Effector memory CD4-positive, alpha-beta T cell (primary cell): ENCODE measurements at places on chromosomes 7 and 10.

DNA sequence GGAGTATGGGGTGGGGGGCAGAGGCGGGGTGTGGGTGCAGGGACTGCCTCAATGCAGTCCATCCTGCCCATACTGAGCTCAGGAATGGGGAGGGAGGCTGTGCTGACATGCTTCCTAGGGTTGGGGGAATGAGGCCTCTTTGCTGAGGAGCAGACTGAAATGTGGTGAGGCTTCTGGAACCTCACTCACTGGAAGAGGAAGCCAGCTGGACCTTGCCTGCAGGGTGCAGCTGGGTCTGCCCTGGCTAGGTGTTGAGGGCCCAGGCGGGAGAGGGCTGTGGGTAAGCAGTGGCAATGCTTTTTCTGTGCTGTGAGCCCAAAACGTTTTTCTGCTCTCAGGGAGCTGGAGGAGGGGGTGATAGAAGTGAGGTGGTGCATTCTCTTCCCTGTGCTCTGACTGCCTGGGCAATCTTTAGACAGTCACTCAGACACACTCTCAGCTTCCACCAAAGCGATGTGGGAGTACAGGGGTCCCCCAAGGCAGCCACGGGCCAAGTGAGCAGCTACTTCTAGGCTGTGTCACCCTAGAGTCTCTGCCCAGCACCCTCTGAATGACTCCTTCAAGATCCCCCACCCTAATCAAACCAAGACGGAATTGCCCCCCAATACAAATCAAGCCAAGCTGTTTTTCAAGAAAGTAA is 41.1 kb upstream of the BMPR1A start:
- DNase-seq: no peak

- DNase-seq: no peak
Observed at GRCh38 chr10:70588859-70589570, 13.5 kb downstream of the PRF1 start.

DNA sequence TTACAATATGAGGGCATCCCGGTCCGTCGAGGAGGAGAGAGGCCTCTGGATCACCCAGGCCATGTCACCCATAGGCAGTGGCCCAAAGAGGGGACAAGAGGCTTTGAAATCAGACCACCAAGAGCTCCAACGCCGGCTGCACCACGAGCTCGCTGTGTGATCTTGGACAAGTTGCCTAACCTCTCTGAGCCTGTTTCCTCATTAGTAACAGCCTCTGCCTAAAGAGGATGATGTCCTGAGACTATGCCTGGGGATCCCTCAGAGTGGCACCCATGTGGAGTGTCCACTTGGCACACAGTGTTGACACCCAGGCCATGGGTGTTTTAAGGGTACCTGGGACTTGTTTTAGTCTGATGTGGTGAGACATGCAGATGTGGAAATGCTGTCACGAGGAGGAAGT is 50.8 kb downstream of the MICALL2 start:
- no peak for DNase-seq

DNA sequence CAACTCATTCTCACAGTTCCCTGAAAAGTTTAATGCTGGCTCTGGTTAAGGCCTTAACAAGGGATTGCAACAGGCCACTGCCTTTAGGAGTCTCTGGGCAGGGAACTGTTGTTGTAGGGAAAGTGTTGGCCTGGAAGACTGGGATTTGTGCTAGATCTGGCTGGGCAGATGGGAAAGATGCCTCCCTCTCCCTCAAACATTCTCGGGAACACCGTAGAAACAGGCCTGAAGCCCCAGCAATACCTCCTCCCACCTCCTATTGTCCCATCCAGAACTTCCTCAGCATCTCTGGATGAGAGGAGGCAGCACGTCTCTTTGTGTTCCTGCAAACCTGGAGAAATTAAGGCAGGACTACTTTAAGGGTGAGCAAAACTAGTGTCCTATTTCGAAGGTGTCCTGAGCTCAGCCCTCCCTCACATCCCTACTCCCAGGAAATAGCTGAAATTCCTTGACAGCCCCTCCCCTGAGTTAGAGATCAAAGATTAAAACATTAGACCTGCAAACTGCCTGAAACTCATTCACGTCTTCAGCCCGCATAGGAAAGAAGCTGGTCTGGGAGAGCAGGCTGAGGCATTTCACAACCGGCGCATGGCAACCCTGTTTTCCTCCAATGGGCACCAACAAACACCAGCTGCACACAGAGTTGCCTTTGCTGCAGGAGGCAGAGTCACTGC is 10.9 kb upstream of the MAP3K8 start:
- DNase-seq: no peak

- no peak for DNase-seq
Observed at GRCh38 chr7:44535348-44536064, 5.6 kb downstream of the NPC1L1 start.

GRCh38 chr7:129845178-129845971 is 107.4 kb downstream of the UBE2H start:
- no peak for DNase-seq

DNA sequence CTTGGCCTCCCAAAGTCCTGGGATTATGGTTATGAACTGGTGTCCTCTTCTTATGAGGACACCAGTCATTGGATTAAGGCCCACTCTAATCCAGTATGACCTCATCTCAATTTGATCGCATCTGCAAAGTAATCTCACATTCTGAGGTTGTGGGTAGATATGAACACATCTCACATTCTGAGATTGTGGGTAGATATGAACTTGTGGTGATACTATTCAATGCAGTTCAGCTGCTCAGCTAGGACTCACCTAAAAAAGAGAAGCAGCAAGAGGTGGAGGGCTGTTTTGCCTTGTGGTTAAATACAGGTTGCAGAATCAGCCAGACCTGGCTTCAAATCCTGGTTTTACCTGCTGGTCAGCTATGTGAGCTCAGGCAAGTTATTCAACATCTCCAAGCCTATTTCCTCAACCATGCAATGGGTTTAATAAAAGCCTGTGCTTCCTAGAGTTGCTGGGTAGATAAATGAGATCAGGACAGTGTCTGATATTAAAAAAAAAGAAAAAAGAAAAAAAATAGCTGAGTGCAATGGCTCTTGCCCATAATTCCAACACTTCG is 8.5 kb upstream of the BAG3 start:
- DNase-seq: no peak

- DNase-seq: no peak
Observed at GRCh38 chr10:28558923-28559508, 26.1 kb downstream of the WAC start.

DNA sequence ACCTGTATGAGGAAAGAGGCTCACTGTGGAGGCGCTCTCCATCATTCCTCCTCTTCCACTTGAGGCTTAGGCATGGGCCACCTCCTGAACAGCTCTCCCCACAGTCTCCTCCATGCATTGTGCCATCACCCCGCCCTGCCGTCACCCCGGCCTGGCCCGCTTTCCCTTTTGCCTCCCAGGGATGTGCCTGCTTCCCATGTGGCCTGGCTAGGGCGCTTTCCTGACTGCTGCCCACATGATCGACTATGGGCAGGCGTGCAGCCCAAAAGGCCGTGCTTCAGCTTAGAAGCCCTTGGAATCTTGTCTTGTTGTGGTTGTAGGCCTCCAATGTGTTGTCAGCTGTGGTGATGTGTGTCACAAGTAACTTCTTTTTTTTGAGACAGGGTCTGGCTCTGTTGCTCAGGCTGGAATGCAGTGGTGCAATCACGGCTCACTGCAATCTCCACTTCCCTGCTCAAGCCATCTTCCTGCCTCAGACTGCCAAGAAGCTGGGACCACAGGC is 1.8 kb upstream of the ACTR3C start:
- DNase-seq: no peak

- DNase-seq: no peak
Observed at GRCh38 chr7:45036317-45036716, 36.3 kb downstream of the CCM2 start.

DNA sequence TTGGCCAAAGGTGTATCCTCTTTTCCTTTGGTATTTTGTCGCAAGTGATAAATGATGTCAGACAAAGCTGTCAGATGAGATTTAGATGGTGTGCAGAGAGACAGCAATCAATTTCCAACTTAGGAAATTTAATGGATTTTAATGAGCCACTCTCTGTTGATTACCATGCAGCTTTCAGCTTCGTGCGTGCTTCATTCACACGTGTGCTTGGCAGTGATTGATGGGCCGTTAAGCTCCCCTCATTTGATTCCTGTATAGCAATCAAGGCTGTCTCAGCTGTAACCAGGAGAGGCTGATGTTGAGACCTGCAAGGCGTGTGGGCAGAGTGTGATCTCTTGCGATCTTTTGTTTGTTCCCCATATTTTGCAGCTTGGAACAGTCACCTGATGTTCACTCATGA is 439.6 kb downstream of the CALN1 start:
- DNase-seq: no peak

DNA sequence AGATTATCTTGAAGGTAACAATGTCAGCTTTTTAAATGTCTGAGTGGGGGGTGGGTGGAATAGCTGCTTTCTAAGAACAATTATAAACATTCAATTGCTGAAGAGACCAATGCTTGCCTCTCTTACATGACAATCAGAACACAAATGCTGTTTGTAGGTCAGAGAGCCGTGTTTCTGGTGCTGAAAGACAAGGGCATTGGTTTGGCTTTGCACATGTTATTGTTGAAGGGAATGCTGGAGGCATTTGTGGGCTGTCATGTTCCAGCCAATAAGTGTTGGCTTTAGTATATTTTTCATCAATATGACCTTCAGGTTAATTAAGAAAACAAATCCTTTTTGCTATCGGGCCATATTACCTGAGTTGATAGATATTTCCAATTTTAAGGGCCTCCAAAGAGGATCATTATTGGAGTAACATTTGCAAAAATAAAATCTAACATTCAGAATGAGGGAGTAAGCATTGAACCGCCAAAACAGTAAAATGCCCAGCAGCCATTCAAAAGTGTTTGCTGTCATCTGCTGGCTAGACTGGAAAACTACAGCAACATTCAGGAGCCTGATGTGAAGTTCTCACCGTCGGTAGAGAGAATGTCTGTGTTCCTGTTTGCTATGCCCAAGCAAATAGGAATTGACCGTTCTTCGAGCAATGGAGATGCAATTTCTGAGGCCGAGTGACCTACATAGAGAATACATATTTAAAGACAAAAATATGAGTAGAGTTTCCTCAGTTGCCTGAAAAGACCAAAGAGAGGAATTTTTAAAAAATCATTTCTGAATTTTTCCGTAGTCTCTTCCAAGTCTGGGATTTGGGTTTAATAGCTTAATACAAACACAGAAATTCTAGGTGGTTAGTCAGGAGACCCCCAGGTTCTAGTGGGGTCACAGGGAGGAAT is 118.9 kb downstream of the APBB1IP start:
- DNase-seq: no peak

GRCh38 chr10:109773288-109774120 is 149.8 kb downstream of the XPNPEP1 start:
- no peak for DNase-seq

DNA sequence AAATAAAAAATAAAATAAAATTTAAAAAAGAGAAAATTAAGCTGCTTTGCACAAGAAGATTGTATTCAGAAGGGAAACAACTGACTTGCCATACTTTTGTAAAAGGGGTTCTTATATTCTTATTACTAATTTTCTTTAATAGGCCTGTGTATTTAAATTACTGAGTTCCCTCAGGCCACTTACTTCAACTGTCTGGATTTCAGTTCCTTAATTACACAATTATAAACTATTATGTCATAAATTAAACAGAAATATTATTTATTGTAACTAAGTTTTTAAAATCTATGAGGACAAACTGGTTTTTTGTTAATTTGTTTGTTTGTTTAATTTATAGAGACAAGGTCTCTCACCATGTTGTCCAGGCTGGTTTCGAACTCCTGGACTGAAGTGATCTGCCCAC is 22.4 kb upstream of the MICU1 start:
- no peak for DNase-seq

GRCh38 chr7:5423306-5423975 is at the start of gene TNRC18:
TNRC18 (minus strand) TSS chr7:5423834; CDS start chr7:5421246, 2,588 bp downstream.
- DNase-seq: no peak

- DNase-seq: no peak
Observed at GRCh38 chr10:21449288-21449966, 76.1 kb downstream of the SKIDA1 start.

GRCh38 chr7:155373359-155374273 is 75.9 kb downstream of the INSIG1 start:
- no peak for DNase-seq

DNA sequence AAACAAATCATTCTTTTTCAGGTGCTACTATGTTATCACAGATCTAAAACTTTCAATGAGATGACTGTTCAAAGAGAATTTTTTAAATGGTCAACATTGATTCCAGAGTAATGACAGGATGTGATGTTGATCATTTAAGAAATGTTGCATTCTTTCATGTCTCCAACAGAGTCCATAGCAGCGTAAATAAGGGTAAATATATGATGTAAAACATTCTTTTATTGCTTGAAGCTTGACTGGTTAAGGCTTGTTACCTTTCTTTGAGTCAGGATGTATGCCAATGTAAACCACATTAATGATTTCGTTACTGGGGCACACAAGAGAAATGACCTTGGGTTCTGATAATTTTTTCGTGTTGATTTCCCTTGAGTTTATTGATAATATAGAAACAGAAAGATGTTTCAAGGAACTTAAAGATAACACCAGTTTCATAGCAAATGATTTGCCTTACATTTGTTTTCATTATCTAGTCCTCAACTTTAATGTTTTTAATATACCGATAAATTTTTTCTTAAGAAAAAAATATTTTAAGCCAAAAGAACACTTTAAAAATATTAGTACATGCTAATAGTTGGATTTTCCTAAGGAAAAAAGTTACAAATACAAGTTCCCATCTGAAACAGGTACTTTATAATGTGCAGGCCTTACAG is 3.5 kb downstream of the STK17A start:
- DNase-seq: no peak

GRCh38 chr7:121697731-121698316 is 175.1 kb upstream of the PTPRZ1 start:
- no peak for DNase-seq

DNA sequence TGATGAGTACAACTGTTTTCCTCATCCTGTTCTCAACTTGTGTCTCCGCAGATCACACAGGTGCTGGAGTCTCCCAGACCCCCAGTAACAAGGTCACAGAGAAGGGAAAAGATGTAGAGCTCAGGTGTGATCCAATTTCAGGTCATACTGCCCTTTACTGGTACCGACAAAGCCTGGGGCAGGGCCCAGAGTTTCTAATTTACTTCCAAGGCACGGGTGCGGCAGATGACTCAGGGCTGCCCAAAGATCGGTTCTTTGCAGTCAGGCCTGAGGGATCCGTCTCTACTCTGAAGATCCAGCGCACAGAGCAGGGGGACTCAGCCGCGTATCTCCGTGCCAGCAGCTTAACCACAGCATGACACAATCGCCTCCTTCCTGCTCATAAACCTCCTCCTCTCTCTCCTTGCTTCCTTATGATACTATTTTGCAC is 126.7 kb upstream of the PRSS58 start:
- no peak for DNase-seq

DNA sequence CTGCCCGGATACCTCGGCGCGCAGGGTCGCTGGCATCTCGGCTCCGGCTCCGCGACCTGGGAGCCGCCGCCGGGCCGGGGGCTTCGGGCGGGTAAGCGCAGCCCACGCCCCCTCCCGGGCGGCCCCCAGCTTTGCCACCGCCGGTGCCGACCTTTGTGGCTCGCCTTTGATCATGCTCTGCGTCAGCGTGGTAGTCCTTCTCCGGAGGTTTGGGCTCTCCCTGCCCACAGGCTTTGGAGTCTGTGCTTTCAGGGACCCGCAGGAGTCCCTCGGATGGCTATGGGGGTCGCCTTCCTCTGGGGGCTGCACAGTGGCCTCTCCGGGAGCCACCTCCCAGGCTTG is 7.3 kb downstream of the ATP6V1F start:
- no peak for DNase-seq

- DNase-seq: no peak
Observed at GRCh38 chr10:89151857-89152256, 55.3 kb downstream of the CH25H start.

- DNase-seq: no peak
Observed at GRCh38 chr7:142835487-142835886, 19.4 kb upstream of the EPHB6 start.

- DNase-seq: no peak
Observed at GRCh38 chr7:106704000-106704840, 43.3 kb upstream of the CCDC71L start.

GRCh38 chr7:78134256-78134655 is 335.7 kb downstream of the PHTF2 start:
- DNase-seq: no peak
